ENCODE measurements at places on chromosomes 2 and 18.

DNA sequence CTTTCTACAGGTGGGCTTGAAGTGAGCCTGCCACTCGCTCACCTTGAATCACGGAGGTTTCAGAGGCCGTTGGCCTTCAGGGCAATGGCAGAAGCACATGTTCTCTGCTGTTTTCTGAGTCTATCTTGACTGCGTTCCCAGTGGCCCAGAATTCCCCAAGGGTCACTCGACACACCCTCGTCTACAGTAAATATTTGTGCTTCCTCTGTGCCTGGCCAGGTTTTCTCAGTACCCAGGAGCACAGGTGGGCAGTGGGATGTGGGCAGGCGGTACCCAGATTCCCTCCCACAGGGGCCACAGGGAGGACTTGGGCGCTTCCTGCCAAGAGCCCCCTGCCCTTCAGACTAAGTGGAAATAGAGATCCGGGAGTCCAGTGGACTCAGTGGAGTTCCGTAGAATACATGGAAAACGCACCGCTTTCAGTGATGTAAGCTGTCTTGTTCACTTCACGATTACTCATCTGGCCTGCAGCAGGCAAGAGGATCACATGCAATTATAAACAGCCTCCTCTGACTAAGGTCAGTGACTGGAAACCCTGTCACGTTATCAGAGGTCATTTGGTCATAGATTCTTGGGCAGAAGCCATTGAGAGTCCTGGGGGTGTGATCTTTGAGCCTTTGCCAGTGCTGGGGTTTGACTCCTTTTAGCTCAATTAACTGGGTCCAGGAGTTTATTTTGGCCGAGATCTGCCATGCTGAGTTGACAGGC lies 179.8 kb downstream of the NEDD4L start:
- no peak for DNase-seq

- no peak for DNase-seq
These were observed 2.0 kb downstream of the NAGK start for GRCh38 chr2:71070294-71071093.

GRCh38 chr18:73235491-73235890 lies 367.7 kb upstream of the NETO1 start:
- DNase-seq = no peak

- DNase-seq = no peak
These were observed 136.2 kb downstream of the CERS6 start for GRCh38 chr2:168592181-168592831.

DNA sequence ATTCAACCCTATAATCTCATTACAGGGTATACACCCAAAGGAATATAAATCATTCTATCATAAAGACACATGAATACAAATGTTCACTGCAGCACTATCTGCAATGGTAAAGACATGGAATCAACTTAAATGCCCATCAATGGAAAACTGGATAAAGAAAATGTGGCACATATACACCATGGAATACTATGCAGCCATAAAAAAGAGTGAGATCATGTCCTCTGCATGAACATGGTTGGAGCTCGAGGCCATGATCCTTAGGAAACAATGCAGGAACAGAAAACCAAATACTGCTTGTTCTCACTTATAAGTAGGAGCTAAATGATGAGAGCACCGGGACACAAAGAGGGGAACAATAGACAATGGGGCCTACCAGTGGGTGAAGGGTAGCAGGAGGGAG lies 88.5 kb upstream of the CD226 start:
- no peak for DNase-seq

GRCh38 chr2:26429779-26430578 lies 28.3 kb downstream of the DRC1 start:
- no peak for DNase-seq

- DNase-seq = no peak
These were observed 25.2 kb upstream of the CASP10 start for GRCh38 chr2:201157694-201158093.

DNA sequence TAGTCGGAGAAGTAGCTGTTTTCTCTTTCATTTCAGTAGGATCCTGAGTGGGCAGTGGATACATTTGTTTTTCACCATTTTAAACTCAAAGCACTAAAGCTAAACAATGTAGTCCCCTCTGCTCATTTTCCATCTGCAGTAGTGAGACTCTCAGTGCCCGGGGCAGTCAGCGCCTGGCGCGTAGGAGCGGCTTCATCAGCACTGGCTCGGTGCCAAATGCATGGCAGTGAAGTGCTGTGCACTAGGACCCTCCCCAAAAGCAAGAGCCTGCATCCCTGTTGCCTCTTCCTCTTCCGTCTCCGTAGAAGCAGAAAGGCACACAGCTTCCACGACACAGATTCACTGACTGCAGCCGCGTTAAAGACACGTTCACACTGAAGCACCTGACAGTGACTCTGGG lies 19.0 kb upstream of the ESPNL start:
- DNase-seq = no peak

DNA sequence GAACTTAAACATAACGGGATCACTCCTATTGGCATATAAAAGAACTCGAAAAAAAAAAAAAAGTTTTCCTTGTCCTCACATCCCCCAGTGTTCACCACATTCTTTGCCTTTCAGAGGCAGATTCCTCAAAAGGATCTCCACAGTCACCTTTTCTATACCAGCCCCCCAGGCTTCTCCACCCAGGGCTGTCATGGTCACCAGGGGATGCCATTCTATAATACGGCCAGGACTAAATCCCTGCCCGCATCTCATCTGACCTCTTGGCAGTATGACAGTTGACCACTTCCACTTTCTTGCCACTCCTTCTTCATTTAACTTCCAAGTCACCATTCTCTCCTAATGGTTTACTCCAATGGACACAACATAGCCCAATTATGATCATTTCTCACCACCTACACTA lies 29.3 kb downstream of the SOS1 start:
- no peak for DNase-seq

DNA sequence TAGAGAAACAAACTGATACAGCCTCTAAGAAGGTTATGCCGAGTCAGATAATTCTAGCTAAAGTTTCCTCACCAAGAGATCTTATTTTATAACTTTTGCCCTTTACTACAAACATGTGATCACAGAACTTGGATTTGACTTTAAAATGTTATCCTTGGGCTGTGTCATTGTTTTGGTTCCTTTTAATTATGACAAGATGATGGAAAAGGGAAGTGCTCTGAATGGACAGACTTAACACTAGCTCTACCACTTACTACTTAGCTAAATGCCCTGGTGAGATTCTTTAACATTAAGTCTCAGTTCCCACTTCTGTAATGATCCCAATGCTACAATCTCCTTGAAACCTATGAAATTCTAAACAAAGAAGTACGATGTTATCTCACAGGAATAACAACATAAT lies 69.9 kb downstream of the RTTN start:
- DNase-seq = no peak

GRCh38 chr18:58966005-58966677 lies 101.5 kb downstream of the ZNF532 start:
- DNase-seq = no peak

DNA sequence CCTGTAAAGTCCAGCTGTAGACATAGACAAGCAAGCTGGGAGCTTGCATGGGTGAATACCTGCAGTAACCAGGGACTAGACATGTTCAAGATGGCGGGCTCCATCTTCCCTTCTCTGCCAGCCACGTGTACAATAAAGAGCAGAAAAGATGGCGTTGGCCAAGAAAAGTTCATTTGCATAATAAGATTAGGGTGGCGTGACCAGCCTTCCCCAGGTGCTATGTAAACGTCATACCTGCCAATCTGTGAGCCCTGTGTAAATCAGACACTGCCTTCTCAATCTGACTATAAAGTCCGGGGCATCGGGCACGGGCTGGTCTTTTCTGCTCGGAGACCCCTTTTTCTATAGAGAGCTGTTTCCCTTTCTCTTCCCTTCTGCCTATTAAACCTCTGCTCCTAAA lies 101.6 kb upstream of the XPO1 start:
- DNase-seq = no peak

GRCh38 chr2:100682536-100682935 lies 119.7 kb downstream of the PDCL3 start:
- no peak for DNase-seq

DNA sequence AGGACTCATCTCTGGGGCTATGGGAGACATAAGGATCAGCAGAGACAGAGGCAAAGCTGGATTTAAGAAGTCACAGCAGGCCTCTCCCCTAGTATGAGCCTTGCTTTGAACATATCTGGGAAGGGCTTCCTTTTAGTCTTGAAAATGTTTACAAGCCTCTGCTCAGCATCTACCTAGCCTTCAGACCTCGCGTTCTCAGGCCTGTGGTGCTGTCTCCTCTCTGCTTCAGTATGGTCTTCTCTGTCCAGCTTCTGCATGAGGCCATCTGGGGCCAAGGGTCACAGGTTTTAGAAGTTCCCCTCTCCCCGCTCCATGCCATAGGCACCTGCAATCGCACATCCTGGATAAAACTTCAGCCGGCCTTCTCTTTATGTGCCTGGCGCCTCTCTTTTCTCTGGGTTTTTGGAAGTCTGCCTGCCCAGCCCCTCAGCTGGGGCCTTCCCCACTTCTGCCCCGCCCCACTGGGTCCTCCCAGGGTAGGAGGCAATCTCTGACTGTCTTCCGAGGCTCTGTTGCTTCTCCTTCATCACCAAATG lies 7.1 kb downstream of the ACTG2 start:
- no peak for DNase-seq

DNA sequence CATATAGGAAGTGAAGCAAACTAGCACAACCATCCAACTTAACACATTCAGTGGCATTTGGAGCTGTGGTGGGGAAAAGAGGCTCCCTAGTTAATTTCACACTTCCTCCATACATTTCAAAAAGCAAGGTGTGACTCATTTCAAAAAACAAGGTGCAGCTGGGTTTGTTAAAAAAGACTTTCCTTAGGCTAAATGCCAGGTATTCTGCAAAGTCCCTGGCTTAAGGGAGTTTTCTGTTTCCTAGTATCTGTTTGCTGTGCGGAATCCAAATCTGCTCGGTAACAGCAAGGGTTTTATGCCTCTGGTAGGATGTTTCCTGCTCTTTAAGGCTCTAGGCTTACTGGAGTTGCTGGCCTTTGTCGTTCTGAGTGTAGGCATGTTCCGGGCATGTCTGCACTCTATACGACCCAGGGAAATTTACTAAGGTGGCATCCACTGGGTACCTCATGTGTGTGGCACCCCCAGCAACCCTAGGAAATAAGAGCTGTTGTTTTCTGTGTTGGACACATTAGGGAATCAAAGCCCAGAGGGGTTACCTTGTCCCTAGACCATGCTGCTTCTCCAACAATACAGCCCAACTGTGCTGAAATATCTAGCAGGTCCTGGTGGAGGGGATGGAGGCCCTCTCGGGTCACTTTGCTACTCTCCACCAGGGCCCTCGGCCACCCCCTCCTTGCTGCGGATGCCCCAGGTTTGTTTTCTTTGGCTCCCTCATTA lies 634 bp upstream of the MSGN1 start:
- no peak for DNase-seq

DNA sequence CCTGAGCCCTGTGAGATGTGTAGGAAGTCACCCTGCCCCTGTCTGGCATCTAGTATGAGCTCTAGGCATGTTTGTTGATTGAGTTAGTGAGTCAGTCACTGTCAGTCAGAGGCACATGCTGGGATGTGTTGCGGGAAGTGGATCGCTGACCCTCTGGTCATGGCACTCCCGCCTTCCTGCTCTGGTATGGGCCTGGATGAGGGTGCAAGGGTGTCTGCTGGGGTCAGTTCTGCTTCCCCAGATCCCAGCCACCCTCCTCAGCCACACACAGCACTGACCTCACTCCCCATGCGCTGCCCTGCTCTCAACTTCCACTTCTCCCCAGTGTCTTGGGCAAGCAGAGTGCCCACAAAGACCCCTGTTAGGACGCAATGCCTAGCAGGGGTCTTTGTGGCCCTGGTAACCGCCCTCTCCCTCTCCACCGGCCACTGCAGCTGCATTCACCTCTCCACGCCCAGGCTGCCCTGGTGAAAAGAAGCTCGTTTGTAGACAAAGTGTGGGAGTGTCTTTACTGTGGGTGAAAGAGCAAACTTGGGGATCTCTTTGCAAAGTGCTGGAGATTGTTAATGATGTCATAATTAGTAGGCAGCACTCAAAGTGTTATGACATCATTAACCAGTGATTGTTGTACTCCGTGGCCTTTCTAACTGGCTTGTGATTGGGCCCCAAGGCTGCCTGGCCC lies 252.1 kb downstream of the LDLRAD4 start:
- DNase-seq = no peak

GRCh38 chr2:237685408-237685807 lies 58.0 kb downstream of the LRRFIP1 start:
- DNase-seq = no peak

GRCh38 chr2:241001413-241002274 lies 3.2 kb downstream of the SNED1 start:
- DNase-seq = no peak

DNA sequence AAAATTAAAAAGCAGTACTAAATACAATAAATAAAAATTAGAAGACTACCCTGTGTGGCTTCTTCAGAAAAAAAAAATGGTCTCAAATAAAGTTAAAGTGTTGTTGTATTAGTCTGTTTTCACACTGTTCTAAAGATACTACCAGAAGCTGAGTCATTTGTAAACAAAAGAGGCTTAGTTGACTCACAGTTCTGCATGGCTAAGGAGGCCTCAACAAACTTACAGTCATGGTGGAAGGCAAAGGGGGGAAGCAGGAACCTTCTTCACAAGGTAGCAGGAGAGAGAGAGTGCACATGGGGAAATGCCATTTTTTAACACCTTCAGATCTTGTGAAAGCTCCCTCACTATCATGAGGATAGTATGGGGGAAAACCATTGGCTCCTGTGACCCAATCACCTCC lies 612.8 kb downstream of the RNF144A start:
- DNase-seq = no peak

DNA sequence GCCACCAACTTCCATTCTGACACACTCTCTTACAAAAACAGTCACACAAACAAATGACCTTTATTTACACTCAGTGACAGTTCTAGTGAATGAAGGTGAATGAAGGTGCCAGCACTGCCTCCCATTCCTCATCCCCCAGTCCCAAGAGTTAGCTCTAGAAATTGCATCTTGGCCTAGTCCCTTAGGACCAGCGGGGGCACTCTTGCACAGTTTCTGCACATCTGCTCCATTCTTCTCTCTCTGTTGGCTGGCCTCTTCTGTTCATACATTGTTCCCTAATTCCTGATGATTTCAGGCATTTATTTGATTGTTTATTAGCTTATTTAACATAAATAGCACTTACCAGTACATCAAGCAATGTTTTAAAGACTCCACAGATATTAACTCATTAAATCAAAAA lies 30.9 kb downstream of the GAREM1 start:
- DNase-seq = no peak

GRCh38 chr2:75064691-75065396 lies 106.4 kb downstream of the POLE4 start:
- no peak for DNase-seq

DNA sequence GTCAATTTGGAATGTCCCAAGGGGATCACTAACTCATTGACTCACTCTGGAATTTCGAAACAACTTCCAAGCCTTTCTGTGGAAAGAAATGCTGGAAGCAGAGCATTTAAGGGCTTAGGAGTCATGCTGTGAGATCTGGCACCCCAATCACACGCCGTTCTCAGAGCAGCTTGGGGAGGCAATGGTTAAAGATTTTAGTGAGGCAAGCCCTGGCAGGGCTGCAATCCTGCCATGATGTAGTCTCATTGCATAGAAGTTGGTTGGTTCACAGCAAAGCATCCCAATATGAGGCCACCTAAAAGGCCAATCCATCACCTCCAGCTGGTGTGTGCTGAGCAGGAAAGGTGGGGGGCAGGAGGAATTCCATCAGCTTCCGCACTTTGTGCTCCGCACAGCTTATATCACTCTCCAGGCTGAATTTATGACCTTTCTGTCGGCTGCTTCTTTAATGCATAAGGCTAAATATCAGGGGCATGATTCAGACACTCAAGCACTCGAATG lies 1043.9 kb upstream of the POU3F3 start:
- DNase-seq = no peak

Data from stimulated activated CD8-positive, alpha-beta memory T cell treated with anti-CD3 and anti-CD28 coated beads, Interleukin-4, amount 100 ng/mL, for 4 hours (primary cell).